ENCODE measurements at places on chromosomes 5 and 9. TPM values are rescaled to one million over a fixed set of nuclear protein-coding genes. Genes with fewer than 3 reads are reported as not detected.

Gene ARHGEF28
- total RNA-seq, result 43.8 TPM

Gene SPINK4
- total RNA-seq, result not detected

Gene CCL27
- total RNA-seq, result not detected

Gene CAMK4
- 0.34 TPM for total RNA-seq

Gene PRDM9
- total RNA-seq, result not detected

Gene DDX4
- not detected for total RNA-seq

Gene NADK2
- total RNA-seq, result 12.5 TPM

Gene ECSCR
- total RNA-seq, result 547 TPM

Gene PDCD1LG2
- total RNA-seq, result 27.8 TPM

Gene PCDHA4
- not detected for total RNA-seq

Gene LCN1
- not detected for total RNA-seq

Gene SH3PXD2B
- total RNA-seq, result 15.7 TPM

Gene HCN1
- total RNA-seq, result not detected

Gene CCDC183
- total RNA-seq, result not detected

Gene RNF183
- total RNA-seq, result not detected

Gene IER5L
- 19.2 TPM for total RNA-seq

Gene PCDHB16
- total RNA-seq, result 0.25 TPM

Gene SAPCD2
- total RNA-seq, result 28.1 TPM

Gene INSL6
- total RNA-seq, result not detected

Gene IL3
- not detected for total RNA-seq

Gene PCDHA7
- total RNA-seq, result 0.20 TPM

Gene SLC25A2
- 0.15 TPM for total RNA-seq

Gene CBY3
- total RNA-seq, result not detected

Gene C6
- total RNA-seq, result not detected

Gene PCDHA1
- not detected for total RNA-seq

Gene SARDH
- not detected for total RNA-seq

Gene SLC1A3
- 0.34 TPM for total RNA-seq

Gene BSPRY
- total RNA-seq, result not detected

Gene MFAP3
- 46.0 TPM for total RNA-seq

Gene ROPN1L
- total RNA-seq, result 2.5 TPM

Gene RLN2
- total RNA-seq, result not detected
